ENCODE measurements at places on chromosomes 6 and 20.

- DNase-seq: no peak
Measured at GRCh38 chr6:51554029-51554428, 533.4 kb downstream of the PKHD1 start.

DNA sequence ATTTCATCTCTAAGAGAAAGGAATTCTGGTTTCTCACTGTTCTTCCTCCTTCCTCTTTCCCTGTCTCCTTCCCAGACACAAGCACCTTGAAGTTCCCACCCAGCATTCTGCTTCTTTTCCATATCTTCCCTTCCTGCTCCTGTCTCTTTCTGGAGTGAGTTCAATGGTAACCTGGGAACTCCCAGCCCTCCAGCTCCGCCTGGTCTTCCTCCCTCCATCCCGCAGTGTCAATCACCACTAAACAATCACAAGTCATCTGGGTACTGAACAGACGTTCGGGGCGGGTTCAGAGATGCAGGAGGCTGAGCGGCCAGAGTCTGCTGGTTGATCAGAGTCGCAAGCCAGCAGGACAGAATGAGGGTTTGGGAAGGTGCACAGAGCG is 7.7 kb downstream of the TTBK1 start:
- DNase-seq: no peak

DNA sequence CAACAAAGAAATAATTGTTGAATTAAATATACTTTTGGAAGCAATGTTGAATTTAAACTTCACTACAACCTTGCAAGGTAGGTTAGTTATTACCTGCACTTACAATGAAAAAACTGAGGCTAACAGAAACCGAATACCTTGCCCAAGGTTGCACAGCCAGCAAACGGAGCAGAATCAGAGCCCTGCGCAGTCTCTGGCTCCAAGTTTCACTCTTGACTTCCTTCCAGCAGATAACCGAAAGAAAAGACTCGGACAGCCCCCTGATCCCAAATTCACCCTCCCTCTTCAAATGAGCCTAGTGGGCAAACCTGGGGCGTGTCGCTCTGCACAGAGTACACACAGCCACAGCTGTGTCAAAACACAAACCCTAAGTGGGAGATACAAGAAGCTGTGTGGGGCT is 72.1 kb upstream of the FOXQ1 start:
- DNase-seq: no peak

GRCh38 chr6:159467473-159468041 is 225.5 kb downstream of the SOD2 start:
- DNase-seq: no peak

- DNase-seq: no peak
Measured at GRCh38 chr20:63151554-63152321, 64.2 kb downstream of the YTHDF1 start.

DNA sequence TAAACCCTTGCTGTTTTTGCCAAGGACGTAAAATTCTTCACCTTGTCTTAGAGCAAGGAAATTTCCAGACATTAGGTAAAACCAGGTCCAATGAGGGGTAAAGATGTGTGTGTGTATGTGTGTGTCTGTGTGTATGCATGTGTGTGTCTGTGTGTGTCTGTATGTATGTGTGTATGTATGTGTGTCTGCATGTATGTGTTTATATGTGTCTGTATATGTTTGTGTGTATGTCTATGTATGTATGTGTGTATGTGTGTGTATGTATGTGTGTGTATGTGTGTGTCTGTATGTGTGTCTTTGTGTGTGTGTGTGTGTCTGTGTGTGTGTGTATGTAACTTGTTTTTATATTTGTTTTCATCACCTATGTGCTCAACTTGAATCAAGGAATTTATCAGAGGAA is 373.7 kb downstream of the TAF4 start:
- no peak for DNase-seq

DNA sequence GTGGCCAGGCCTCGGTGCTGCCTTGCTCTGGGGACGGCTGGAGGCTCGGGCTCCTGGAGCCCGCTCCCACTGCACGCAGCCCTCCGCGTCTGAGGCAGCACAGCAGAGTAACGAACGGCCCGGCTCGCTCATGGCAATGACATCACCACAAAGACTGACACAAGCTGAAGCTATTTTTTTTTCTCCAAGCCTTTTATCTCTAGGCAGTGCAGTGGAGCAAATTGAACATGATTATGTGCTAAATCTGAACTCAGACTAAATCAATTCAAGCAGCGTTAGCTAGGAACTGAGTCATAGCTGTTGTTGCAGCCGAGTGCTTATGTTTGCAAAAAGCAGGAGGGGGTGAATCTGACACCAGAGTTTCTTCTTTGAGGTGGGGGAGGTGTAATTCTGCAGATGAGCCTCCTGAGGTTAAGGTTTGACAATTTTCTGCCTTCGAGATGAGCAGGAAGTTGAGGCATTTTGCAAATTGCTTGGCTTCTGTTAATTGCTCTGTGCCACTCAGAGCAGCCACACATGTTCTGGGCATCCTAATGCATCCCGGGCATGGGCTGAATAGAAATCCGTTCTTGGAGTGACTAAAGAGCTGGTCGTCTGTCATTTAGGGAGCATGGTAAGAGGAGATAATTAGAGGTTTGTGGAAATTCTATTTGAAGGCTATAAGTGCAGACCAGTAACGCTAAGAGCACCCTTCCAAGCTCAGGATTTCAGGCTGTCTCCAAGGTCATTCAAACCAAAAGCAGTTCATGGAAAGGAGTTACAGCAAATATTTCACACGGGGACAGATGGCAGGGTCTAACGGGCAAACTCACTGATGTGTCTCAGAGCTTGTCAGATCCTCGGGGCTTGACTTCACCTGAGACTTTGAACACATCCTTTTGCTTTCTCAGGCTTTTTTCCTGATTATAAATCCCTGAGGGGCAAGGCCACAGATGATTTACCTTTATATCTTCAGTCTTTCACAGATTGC is 155.1 kb upstream of the ENPP5 start:
- DNase-seq: no peak

- DNase-seq: no peak
Measured at GRCh38 chr6:87772597-87773530, 70.8 kb upstream of the AKIRIN2 start.

DNA sequence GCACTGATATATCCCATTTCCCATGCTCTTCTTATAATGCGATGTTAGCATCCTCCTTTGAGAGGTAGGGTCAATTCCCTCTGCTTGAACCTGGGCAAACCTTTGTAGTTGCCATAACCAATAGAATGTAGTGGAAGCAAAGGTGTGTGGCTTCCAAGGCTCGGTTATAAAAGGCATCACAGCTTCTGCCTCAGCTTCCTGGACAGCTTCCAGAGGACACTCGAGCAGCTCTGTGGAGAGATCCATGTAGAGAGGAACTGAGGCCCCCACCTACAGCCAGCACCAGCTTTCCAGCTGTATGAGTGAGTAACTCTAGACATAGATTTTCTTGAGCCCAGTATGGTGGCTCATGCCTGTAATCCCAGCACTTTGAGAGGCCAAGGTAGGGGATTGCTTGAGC is 36.7 kb downstream of the FGD2 start:
- DNase-seq: no peak

GRCh38 chr6:133854364-133855275 is 34.3 kb upstream of the TCF21 start:
- DNase-seq: no peak

DNA sequence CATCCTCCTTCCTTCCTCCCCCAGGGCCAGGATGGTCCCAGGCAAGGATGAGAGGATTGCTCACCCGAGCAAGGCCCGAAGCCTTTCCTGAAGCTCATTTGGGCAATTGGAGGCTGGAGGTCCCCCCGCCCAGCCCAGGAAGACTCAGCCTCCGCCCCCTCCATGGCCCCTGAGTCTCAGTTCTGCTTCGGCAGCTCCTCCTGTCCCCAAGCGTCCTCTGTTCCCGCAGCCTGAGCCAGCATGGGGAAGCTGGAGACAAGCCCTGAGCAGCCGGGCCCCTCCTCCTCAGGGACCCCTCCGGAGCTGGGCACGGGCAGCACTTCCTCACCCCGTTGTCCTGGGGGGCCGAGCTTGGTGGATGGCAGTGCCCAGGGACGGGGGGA is 26.0 kb downstream of the SLC17A9 start:
- DNase-seq: no peak

GRCh38 chr20:3082955-3083952 is 1.3 kb downstream of the AVP start:
- no peak for DNase-seq

- DNase-seq: no peak
Measured at GRCh38 chr6:148747145-148747470, 278 bp downstream of the UST start.

Data from NCI-H2107 (cell line).